Brain (organoid and tissue), 16 donors: ENCODE measurements at places on chromosomes 5 and 9.

DNA sequence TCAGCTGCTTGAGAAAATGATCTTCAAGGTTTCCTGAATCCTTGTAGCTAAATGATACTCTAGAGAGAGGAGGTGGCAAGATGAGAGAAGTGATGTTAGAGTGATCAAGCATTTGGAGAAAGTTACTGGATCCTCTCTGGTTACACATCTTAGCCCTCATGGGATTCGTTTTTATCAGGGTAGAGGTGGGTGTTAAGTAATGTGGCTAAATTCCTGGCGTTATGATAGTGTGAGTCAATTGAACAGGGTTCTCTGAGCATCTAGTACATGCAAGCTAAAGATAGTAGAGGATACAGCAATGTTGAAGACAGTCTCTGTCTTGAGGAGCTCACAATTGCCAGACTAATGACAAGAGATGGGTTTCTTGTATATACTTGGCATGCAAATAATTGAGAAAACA is 123.7 kb downstream of the PSD2 start:
- DNase-seq: no peak

DNA sequence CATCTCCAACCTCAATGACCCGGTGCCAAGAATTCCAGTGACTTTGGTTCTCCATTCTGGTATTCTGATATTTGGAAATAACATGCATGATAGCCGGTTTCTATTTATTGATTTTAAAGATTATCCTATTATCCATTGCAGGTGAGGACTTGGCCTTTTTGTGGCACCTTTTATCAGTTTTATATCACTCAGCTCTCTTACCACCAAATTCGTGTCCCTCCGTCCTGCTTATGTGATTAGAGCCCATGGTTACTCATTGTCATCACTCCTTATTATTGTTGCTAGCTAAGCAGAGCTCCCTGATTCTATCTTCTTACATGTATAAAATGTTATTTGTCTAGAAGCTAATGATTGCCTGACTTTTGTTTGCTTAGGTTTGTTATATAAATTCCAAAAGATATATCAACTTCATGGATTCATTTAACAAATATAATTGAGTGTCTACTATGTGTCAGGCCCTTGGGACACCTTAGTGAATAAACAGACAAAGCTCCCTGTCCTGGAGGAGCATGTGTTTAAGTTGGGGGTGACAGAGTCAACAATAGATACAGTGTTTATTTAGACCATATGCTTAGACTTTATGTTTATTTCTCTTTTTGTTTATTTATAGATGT is 138.2 kb downstream of the ADAMTS16 start:
- DNase-seq: no peak

- DNase-seq: no peak
Measured at GRCh38 chr5:121144764-121145163, 680.7 kb downstream of the PRR16 start.

DNA sequence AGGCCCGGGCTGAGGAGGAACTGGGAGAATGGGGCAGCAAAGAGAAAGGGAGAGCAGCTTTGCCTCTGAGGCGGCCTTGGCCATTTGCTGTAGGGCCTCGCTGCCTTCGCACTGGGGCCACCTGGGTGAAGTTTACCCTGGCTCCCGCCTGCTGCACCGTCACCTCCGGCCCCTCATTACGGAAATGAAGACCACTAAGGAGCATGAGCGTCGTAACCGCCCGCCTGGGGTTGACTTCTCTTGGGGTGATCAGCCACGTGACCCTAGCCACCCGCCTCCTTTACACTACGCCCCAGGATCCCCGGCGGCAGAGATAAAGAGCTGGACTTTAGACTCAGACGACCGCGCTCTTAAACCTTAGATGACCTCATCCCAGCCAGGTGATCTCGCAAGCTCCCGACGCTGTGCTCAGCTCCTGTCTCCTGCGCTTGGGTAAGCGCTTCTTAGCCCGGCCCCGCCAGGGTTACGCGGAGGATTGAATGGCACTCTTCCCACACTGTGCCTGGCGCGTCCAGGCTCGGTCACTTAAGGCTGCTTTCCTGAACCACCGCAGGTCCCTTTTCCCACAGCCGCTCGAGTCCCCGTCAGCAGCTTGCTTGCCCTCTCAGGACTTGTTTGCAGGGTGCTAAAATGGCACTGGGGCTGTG is 107.9 kb upstream of the LARP1 start:
- DNase-seq: peak; percentile 8

GRCh38 chr9:20753761-20754160 is 69.7 kb downstream of the FOCAD start:
- no peak for DNase-seq

DNA sequence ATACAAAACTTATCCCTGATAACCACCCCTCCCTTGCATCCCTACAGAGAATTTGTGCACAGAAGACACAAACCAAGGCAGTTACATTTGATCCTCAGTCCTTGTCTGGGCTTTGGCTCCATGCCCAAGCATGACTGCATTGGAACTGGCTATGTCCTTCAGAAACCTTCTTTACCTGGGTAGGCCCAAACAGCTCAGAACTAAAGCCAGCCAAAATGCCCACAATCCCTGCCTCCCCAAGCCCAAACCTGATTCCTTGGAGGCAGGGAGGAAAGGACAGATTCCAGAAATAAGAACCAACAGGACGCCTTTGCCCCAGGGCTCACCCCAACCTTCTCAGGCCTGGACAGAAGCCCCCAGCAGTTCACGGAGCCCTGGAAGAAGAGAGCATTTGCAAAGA is 8.2 kb downstream of the IL17B start:
- no peak for DNase-seq

DNA sequence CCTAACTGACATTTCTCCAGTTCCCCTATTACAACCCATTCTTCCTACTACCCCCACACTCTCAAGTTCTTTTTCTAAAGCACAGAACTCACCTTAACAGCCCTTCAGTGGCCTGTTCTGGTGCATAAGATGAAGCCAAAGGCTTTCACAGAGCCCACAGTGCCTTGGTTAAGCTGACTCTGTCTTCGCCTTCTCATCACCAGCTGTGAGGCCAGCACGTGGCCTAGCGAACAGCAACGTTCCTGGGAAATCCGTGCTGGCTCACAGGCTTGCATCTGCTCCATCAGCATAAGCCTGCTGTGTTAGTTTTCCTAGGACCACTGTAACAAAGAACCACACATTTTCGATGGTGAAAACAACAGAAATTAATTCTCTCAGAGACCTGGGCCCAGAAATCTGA is 67.9 kb upstream of the LPAR1 start:
- DNase-seq: no peak

- no peak for DNase-seq
Measured at GRCh38 chr9:110669433-110669832, 842 bp downstream of the MUSK start.

- DNase-seq: no peak
Measured at GRCh38 chr9:78714576-78714975, 417.7 kb downstream of the PSAT1 start.

GRCh38 chr5:81856948-81857928 is 106.3 kb upstream of the SSBP2 start:
- DNase-seq: peak; percentile 92

- DNase-seq: no peak
Measured at GRCh38 chr5:95256446-95256845, 28.4 kb downstream of the MCTP1 start.

GRCh38 chr9:14349447-14350348 is 35.8 kb upstream of the NFIB start:
- DNase-seq: peak; percentile 56

DNA sequence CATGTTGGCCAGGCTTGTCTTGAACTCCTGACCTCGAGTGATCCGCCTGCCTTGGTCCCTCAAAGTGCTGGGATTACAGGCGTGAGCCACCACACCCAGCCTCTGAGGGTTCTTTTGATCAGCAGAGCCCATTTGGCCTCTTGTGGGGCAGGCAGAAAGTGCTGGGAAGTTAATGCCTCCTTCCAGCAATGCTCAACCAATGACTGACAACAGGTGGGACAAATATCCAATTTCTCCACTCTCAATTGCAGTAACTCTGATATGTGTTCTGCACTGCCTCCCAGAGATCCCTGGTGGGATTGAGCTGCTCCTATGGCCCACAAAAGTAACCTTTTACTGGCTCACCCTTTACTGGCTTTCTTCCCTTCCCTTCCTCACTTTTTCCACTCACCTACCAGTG is 79.9 kb upstream of the APC start:
- no peak for DNase-seq

- no peak for DNase-seq
Measured at GRCh38 chr5:180637962-180638680, 11.3 kb downstream of the FLT4 start.

GRCh38 chr5:172443441-172444109 is 10.8 kb downstream of the SH3PXD2B start:
- peak; percentile 73 for DNase-seq

- DNase-seq: no peak
Measured at GRCh38 chr5:77498952-77499351, 6.8 kb upstream of the WDR41 start.

DNA sequence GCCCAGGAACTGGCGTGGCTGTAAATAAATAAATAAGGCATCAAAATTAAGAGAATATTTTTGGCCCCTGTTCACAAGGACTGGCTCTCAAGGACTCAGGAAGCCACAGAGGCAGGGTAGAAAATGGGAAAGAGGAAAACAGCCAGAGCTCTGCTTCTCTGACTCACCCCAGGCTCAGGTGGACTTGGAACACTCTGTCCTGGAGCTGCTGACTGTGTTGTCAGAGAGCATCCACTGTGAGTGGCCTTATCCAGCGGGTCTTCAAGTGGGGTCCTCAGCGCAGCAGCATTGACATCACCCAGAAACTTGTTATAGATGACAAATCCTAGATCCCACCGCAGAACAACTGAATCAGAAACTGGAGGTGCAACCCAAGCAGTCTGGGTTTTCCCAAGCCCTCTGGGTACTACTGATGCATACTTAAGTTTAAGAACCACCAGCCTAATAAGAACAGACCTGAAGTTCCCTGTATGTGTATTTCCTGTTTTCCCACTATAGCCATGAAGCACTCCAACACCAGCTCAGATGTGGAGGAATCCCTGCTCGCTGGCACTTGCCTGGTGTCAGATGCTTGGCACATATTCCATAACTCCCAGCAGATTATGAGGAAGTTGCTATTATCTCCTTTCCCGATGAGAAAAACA is 20.5 kb downstream of the ADRA1B start:
- DNase-seq: no peak

DNA sequence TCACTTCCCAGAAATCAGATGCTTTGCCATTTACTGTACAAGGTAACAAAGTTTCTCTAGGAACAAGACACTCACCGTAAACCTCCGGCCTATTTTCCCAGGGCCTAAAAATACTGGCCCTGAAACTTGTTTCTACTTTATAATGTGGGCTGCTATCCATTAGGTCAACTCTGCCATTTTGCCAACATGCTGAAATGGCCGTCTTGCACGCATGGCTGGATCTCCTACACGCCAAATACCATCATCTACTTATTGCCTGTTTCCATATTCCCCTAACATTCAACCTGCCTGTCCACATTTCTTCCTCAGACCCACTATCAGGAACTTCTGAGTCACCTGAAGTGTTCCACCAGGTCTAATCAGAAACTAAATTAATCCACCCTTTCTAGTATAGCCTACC is 4.7 kb downstream of the TBCA start:
- no peak for DNase-seq

- DNase-seq: peak; percentile 49
Measured at GRCh38 chr5:128876569-128877382, 88.5 kb upstream of the SLC27A6 start.

DNA sequence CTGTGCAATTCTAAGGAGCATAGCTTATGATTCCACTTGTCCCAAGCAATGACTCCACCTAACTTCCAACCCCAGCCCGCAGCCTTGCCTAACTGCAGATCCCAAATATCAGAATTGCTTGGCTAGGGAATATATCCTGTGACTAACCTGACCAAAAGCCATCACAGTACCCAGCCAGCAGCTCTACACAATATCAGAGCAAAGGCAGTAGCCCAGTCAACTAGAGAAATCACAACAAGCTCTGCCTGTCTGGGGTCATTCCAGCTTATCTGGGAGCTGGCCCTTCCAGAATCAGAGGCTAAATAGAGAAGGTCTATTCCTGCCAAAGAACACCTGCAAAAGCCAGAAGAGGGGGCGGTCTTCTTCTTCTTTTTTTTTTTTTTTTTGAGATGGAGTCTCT is 9.3 kb upstream of the KIAA1958 start:
- DNase-seq: no peak

DNA sequence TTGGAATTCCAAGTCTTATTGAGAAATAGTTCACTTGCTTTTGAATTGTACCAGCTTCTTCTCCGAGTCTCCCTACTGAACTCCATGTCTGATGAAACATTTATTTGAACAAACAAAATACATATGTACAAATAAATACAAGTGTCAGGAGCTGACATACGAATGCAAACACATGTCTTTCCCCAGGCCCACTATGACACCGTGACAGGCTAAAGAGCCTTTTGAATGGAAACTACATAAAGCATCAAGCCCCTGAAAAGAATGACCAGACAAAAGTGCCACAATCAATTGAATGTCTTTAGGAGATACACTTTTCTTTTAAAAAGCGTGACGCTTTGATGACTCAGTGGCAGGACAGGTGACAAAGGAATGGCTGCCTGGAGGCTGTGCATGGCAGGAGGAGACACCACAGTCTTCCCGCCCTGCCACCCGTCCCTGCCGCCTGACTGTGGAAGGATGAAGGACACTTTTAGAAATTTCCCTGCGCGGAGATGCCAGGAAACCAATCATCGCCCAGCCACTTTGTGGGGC is 112.4 kb upstream of the BNC2 start:
- DNase-seq: no peak
